ENCODE measurements at places on chromosomes 1 and 21.
A peak's percentile ranks its signal among the peaks of the same experiment; 100 is the strongest.

- DNase-seq, result no peak
Measured at GRCh38 chr1:86913399-86913895, 479 bp downstream of the SELENOF start.

DNA sequence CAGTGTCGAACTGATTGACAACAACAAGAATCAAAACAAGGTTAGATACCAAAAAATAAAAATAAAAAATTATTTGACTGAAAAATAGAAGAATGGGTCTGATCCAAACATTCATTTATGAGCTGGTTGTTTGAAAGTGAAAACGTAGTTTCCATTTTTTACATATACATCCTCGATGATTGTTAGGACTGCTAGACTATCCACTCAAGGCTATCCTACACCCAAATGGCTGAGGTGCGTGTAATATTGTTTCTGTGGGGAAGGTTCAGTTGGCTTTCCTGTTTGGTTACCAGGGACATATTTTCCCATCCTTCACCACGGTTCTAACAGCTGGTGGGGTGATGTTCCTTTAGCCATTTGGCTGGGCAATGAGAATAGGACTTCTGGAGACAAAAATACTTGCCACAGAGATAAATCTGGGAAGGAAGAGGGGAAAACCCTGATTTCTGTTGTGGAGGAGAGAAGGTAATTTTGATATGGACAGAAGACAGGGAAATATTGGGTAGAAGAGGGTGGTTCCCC lies 66.3 kb downstream of the MAP3K7CL start:
- no peak for DNase-seq

GRCh38 chr1:9721606-9722377 lies 70.3 kb downstream of the PIK3CD start:
- peak; percentile 98 for DNase-seq

GRCh38 chr1:71521655-71522264 lies 440.9 kb upstream of the ZRANB2 start:
- peak; percentile 12 for DNase-seq

DNA sequence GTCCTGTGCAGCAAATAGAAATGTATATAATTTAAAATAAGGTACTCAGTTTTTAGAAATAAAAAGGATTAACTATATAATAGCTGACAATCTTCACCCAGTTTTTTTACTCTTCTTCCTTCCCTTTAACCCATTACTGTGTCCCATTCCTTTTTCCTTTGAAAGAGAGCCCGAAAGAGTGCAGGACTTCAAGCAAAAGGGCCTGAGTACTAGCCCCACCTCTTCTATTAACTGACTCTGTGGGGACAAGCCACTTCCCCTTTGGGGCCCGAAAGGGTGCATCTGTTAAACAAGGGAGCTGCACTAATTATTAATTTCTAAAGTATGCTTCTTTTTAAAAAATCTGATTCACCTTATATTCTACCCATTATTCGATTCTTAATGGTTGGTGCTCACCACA lies 3.3 kb downstream of the USP24 start:
- no peak for DNase-seq

- no peak for DNase-seq
Measured at GRCh38 chr1:118947790-118948189, 40.4 kb downstream of the TBX15 start.

All from H7 (cell line).